ENCODE measurements at places on chromosomes 12 and 14. TPM values are rescaled to one million over a fixed set of nuclear protein-coding genes. Genes with fewer than 3 reads are reported as not detected.

The PTGER2 gene
- polyA plus RNA-seq = 5.9 TPM

DNA sequence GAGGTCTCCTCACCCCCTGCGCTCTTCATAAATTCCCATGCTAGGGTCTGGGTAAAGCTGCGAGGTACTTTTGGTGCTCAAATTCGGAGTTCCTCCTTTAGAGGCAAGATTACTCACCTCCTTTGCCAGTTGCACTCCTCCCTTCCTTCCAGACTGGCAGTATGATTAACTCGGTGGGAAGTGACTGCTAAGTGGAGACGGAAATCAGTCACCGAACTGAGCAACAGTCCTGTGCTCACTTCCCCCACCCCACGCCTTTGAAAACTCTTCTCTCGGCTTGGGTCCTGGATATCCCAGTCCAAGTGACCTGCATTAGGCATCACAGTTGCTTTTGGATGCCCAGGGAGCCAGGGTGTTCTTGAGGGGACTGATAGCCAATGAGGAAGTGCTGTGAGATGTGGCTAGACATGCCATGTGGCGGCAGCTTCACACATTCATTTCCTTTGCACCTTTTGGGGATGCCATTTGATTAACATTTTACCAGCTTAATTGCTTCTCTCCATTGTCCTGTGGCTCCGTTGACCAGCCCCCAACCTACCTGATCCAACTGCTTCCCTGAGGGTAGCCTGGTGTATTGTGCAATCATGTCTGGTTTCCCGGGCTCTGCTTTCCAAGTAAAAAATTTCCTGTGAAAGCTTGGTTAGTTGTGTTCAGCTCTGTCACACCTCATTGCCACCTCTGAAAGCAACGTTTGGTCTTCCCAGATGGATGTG is 840 bp downstream of the PNP start:
- no peak for DNase-seq

DNA sequence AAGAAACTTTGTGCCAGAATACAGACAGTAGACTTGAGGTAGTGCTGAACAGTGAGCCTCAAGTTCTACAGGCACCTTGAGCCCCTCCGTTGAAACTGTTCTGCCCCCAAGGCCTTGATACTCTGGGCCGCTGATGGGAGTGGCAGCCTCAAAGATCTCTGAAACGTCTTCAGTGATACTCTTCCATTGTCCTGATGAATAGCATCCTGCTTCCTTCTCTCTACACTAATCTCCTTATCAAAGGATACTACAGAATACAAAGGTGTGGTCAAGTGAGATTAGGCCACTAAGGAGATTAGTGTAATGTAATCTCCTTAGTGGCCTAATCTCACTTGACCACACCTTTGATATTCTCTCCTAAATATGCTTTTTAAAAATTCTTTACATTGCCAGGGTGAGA is 419.8 kb upstream of the SEL1L start:
- DNase-seq = no peak

DNA sequence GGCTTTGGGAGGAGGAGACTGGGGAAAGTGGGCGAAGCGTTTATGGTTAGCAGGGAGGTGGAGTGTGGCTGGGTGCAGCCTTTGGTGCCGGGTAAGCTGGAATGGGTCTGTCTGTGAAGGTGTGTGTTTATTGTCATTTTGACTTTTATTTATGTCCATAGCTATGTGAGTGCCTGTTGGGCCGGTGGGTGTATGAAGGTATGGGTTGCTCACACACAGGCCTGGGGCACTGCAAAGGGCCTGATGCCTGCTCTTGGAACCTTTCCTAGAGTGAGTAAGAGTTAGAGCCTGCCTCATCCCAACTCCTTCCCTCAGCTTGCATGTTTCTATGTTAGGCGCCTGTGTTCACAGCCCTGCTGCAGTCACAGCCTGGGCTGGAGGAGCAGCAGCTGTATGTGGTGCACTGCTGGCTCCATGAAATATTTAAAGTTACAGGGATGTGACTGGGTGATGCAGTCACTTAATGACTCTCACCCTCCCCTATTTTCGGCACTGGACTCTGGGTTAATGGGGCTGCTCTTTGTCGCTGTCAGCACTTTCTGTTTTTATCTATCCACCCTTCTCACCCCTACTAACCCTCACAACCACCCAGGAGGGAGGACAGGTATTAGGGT is 2.6 kb upstream of the PPP1R1A start:
- DNase-seq = no peak

DNA sequence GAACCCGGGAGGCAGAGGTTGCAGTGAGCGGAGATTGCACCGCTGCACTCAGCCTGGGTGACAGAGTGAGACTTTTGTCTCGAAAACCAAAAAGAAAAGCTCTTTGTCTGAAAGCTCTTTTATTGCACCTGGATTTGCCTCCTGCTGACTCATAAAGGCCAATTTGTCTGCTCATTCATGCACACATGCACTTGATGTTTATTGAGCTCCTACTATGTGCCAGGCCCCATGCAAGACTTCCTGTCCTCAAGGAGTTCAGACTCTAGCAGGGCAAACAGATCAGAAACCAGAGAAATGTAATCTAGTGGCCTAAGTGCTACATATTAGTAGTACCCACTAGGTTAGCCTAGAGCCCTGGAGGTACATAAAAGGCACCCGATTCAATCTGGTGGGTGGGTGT is 16.3 kb upstream of the MLEC start:
- no peak for DNase-seq

- DNase-seq = no peak
Measured at GRCh38 chr12:76830436-76830835, 48.4 kb downstream of the CSRP2 start.

- no peak for DNase-seq
Measured at GRCh38 chr12:106239241-106239950, 8.4 kb downstream of the CKAP4 start.

The HDAC7 gene
- 102 TPM for polyA plus RNA-seq

- DNase-seq = no peak
Measured at GRCh38 chr12:85155791-85156190, 119.6 kb downstream of the LRRIQ1 start.

GRCh38 chr12:39780913-39781446 is 161.4 kb upstream of the ABCD2 start:
- no peak for DNase-seq

DNA sequence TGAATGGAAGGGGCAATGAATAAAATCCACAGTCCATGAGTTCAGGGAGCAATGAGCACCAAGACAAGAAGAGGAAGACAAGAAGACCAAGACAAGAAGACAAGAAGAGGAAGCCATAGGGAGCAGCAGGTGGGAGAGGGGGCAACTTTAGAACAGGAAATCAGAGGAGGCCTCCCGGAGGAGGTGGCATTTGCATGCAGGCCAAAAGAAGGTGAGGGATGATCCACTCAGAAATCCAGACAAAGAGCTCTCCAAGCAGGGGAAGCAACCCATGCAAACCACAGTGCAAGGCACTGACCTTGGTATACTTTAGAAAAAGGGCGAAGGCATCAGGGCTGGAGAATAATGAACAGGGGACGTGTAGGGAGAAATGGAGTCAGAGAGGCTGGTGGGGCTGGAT is 58.6 kb downstream of the SCARB1 start:
- DNase-seq = no peak

The MMP17 gene
- 2.2 TPM for polyA plus RNA-seq

DNA sequence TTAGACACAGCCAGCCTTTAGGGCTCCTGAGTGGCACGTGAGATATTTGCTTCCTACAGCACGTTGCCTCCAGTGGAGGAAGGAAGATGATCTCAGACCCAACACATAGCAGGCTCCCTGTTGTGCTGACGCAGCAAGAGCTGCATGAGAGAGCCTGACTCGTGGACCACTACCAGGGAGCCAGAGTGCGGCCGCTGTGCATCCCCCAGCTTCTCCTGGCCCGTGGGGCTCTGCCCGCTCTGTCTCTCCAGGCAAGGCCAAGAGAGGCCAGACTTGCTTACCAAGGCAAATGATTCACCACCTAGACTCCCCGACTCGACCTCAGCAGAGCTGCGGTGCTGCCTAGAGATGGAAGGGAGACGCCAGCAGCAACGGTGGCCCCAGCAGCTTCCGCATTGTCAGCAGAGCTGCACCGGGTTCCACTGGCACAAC is 37.5 kb downstream of the MAP3K9 start:
- DNase-seq = no peak

- no peak for DNase-seq
Measured at GRCh38 chr14:77086017-77086727, 11.9 kb upstream of the CIPC start.

GRCh38 chr12:120227233-120228040 is 26.5 kb upstream of the RPLP0 start:
- no peak for DNase-seq

The KRT85 gene
- not detected for polyA plus RNA-seq

The GTF2H3 gene
- polyA plus RNA-seq = 40.1 TPM

GRCh38 chr14:86505808-86506207 is 975.9 kb downstream of the FLRT2 start:
- DNase-seq = no peak
